ENCODE measurements at places on chromosomes 6 and 20.
A peak's percentile ranks its signal among the peaks of the same experiment; 100 is the strongest.

DNA sequence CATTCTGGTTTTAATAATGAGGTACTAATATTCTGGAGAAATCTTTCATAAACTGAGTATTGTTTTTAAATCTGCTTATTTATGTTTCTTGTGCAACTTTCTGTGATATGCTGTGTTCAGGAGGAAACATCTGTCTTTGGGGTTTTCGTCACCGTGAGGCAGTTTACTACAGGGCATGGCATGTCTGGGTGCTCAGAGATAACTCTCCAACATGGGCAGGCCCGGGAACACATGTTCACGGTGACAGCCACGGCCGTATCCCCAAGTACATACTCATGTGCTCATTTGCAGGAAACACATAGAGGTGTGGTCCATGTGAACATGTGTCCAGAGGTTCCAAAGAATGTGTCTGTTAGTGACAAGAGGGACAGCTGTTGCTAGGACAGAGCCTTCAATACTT lies 62.1 kb upstream of the CNKSR3 start:
- DNase-seq: no peak

- DNase-seq: no peak
Observed at GRCh38 chr6:156776470-156776839, 723 bp upstream of the ARID1B start.

GRCh38 chr6:24504649-24505586 lies 10.1 kb downstream of the ALDH5A1 start:
- DNase-seq: no peak

DNA sequence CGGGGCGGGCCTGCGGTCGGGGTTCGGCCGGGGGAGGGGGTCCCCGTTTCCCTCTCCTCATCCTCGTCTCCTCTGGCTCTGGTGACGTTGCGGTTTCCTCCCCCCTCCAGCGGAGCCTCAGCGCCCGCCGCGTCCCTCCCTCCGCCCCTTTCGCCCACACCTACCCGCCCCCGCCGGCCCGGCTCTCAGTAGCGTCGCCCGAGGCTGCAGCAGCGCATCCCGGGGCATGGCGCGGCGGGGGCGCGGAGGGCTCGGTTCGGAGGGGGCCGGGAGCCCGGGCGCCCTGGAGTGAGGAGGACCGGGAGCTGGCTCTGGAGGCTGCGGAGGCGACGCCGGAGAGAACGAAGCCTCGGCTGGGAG lies at the start of gene DSE:
TSS of gene DSE (plus strand) at position 188 of the 360 bp plus-strand sequence. CDS start 28,304 bp downstream, outside the sequence.
- no peak for DNase-seq

GRCh38 chr6:19052219-19052618 lies 665.1 kb downstream of the RNF144B start:
- no peak for DNase-seq

DNA sequence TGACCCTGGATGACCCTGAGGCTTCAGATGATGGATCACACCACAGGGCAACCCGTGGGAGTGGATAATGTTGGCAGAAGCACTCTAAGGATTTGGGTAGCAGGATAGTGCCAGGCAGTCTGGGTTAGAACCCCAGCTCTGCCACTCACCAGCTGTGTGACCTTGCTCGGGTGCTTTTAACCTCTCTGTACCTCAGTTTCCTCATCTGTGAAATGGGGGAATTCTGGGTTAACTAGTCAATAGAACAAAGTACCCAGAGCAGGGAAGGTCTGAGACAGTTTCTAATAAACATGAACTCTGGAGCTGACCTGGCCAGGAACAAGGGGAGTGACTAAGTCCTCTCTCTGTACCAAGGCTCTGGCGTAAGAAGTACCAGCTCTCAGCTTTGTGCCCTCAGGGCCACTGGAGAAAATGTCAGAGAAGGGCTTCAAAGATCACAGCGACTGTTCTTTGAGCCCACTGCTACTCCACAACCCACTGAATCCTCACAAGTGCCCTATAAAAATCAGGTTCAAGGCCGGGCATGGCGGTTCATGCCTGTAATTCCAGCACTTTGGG lies 14.7 kb upstream of the NOL4L start:
- DNase-seq: no peak

- no peak for DNase-seq
Observed at GRCh38 chr20:16011056-16011455, 562.2 kb downstream of the KIF16B start.

DNA sequence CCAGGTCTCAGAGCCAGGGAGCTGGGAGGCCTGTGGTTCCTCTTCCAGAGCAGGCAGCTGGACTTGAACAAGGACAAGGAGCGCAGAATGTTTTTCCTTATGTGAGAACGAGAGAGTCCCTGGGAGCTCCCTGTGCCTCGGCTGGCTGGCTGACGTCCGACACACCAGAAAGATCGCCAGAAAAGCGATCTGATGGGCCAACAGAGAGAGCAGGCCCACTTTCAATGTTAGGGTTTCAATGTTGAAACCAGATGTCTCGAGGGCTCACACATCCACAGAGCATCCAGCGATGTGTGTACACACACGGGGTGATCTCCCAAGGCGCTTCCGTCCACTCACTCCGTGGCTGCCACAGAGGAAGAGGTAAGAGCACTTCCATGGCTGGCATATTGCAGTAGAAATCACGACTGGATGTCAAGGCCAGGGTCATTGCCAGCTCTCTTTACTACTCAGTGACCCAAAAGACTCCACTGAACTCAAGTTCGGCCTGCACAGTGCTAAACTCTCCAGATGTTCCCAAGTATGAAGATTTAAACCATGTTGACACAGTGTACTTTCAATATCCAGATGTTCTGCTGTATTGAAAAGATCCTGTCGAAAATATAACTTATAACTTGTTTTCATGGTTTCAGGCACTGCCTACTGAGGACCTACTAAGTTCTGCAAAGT lies 70.8 kb upstream of the FOXC1 start:
- DNase-seq: no peak

DNA sequence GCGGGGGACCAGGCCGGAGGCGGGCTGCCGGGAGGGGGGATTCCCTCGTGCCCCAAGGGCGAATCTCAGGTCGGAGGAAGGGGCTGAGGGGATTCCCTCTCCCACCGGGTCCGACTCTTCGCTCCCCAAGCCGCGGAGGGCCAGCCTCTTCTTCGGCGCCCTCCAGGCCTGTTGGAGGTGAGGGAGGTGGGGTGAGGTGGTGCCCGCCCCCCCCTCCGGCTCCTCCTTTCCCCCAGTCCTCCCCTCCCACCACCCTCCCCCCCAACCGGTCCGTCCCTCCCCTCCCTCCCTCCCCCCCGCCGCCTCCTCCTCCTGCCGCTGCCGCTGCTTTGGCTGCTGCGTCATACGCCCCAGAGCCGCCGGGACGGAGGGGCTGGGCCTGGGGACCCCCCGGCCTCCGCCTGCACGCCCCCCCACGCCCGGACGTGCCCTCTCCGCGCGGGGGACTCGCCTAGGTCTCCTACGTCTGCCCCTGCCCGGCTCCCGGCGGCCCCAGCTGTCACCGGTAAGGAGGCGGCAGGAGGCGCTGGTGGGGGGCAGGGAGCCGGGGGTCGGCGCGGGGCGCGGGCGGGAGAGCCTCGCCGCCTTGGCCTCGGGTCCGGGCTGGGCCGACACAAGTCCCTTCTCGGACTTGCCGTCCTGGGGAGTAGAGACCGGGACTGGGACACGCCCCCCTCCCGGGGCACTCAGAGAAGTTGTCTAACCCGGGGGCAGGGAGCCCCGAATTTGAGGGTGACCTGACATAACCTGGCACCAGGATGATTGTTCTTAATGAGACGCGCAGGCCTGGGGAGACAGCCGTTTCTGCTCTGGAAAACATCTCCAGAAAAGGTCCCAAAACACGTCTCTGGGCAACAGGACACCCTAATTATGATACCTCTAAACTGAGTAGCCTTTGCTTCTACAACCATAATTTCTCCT lies at the start of gene PHF1:
TSS of gene PHF1 (plus strand) at position 304 of the 921 bp plus-strand sequence. CDS start 1,250 bp downstream, outside the sequence.
- peak; percentile 94 for DNase-seq

DNA sequence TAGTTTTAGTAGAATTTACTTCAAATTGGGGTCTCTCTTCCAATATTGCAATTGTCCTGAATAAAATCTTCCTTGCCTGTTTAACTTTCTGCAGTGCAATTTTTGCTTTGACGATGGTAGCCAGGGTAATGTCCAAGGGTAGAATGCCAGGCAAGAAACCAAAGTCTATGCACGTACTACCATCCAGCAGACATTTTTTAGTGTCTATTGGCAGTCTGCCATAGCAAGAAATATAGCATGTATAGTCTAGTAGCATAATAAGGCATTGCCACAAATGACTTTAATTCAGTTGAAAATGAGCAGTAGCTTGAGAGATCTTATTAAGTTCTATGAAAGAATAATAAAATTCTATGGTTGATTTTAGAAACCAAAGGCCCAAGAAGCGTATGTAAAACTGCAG lies 62.3 kb upstream of the KCNQ5 start:
- no peak for DNase-seq

DNA sequence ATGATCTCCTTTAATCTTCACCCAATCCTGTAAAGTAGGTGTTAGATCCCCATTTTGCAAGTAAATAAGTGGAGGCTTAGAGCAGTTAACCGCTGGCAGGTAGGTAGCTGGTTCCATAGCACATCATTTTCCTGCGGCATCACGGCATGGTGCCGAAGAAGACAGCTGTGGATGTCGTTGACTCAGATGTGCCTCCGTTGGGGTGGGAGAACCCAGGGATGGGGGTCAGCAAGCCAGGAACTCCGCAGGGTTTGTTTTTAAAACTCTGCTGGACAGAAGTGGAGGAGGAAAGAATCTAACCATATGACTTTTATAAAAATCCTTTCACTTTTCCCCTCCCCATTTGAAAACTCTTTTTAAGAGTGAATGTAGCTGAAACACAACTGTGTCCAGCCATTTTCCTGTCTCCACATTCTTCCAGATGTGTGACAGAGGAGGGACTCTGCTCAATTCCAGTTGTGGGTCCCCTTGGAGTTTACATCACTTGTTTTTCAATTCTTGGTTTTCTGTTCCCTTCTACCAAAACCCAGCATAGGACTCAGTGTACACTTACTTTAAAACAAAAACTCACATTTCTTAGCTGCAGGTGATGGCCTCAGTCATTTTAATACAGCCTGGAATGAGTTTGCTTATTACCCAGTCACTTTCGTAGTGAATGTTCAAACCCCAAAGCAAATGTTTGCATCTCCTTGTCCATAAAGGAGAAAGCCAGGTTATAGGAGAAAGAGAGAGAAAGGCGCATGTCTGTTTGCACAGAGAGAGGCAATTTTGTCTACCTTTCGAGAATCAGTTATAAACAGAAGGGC lies 27.6 kb upstream of the PI16 start:
- DNase-seq: no peak

DNA sequence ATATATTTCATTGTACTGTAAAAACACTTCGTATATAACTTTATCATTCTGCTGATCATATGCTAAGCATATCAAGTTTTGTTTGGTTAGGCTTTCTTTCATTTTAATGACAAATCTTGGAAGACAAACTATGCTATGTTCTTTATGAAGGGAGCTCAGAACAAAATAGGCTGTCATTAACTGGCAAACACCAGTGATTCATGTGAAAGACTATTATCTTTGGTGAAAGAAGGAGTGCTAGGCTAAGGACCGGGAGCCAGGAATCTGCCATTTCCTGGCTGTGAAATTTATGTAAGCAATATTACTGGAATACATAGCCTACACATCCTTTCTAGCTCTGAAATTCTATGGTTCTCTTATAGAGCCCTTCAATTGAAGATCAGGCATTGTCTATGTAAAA lies 136.2 kb upstream of the CCN2 start:
- DNase-seq: no peak

DNA sequence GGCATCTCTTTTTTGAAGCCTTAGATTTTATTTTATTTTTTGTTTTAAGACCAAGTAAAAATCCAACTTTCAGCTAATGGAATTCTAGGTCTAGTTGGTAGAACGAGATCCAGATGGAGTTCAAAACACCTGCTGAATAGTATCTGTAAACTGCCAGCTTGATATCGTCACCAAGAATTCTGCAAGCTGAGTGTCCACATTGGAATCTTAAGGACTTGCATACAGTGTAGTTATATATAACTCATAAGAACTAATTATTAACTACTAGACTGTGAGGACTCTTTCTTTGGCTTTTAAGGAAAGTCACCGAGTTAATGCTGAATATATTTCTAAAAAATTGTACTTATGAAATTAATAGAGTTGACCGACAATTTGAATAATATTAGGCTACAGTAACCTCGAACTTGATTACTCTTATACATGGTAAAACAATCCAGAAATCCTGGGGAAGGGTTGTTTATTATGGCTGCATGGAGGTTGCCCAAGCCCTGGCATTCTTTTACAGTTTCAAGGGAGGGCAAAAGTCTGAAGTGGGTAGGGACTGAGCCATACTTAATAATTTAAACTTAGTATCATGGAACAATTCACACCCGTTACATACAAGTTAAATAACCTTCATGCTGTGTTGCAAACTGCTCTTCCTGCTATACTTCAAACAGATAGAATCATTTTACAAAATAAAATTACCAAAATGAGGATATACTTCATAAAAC lies 553.9 kb downstream of the PTPRT start:
- no peak for DNase-seq

DNA sequence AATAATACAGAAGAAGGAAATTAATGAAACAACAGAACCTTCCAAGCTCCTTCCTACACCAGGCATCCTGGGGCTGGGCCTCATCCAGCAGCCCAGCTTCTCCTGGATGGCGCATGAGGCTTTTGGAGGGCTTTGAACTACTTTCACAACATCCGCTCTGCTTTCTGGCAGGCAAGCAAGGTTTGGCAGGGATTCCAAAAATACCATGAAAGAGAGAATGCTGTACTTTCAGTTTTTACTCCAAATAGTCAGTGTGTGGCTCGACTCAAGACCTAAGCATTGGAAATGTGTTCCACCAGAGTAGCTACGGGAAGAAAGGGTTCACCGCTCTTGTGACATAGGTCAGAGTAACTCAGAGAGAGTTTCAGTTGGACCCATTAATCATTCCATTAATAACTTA lies 125.4 kb downstream of the OPRM1 start:
- DNase-seq: no peak

GRCh38 chr6:113856375-113856624 lies 845 bp upstream of the MARCKS start:
- no peak for DNase-seq

GRCh38 chr6:27667657-27668441 lies 194.9 kb upstream of the ZNF184 start:
- no peak for DNase-seq

DNA sequence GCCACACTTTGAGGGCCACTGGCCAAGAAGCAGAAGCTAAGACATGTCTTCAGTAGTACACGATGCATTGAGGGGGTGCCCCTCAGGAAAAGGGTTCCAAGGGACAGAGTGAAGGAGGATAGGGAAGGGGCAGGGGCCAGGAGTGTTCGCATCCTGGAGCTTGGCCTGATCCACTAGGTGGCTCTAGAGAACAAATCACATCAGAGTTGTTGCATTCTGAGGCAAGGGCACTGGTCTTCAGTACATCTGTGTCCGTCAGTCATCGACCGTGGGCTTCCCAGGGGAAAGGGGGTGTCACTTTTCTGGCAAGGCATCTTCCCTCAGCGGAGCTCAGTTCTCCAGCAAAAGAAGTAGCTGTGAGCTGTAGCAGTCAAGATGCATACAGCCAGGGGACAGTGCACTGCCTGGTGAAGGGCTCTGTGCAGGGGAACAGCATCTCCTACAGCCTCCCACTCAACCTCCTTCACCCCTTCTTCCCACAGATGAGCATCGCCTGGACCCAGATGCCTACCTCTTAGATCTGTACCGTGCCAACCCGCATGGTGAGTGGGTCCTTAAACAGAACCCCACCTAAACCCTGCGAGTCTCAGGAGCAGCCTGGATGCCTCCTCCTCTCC lies 47.8 kb downstream of the ARHGAP40 start:
- no peak for DNase-seq

GRCh38 chr6:45398075-45398813 lies 20.5 kb upstream of the SUPT3H start:
- no peak for DNase-seq
